ENCODE measurements at places on chromosomes 16 and 17.
A peak's percentile ranks its signal among the peaks of the same experiment; 100 is the strongest.

GRCh38 chr16:67170168-67170948 lies at the start of gene NOL3:
NOL3 (plus strand) TSS chr16:67170538.
- DNase-seq, result no peak

GRCh38 chr17:2710071-2710802 lies 1.3 kb downstream of the CLUH start:
- no peak for DNase-seq

GRCh38 chr16:16076423-16076813 lies 127.0 kb downstream of the ABCC1 start:
- DNase-seq, result no peak

- no peak for DNase-seq
Observed at GRCh38 chr17:561116-561515, 153.5 kb downstream of the VPS53 start.

GRCh38 chr17:49963626-49964302 lies 5.2 kb upstream of the DLX4 start:
- no peak for DNase-seq

DNA sequence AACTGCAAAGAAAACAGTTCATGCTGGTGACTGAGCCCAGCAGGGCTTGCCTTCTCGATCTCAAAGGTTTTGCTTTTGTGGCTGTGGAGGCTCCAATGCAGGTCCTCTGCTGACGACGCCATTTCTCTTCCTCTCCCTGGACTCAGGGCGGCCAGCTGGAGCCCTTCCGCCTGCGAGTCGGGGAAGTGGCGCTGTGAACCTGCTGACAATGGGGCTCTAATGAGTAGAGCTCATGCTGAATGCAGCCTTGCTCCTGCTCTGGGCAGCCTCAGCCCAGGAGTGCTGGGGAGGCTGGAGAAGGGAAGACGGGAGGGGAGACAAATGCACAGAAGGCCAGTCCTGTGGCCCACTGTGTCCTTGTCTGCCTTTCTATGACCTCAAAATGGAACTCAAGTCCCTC lies 43.8 kb downstream of the VAC14 start:
- DNase-seq, result no peak

- no peak for DNase-seq
Observed at GRCh38 chr16:65945493-65945892, 421.0 kb upstream of the CDH5 start.

DNA sequence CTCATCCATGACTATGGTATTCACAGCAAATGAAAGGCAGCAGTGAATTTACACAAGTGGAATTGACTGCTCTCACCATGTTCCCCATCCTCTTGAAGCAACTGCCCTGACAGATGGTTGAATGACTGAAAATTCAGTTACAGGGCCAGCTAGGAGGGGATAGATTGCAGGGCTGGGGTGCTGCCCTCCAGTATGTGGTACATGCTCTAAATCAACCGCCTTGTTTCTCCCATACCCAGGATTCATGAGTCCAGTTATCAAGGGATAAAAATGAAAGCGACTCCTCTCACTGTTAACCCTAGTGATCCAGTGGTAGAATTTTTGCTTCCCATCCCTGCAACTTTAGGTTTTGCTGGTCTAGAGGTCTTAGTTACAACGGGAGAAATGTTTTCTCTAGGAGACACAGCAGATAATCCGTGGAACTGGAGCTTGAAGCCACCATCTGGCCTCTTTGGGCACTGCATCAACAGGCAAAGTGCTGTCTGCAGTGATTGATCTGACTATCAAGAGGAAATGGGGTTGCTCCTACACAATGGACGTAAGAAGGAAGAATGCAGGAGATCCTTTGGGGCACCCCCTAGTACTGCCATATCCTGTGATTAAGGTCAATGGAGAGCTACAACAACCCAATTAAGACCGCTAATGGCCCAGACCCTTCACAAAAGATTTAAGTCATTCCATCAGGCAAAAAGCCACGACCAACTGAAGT lies 32.0 kb downstream of the SCPEP1 start:
- DNase-seq, result peak; percentile 37

DNA sequence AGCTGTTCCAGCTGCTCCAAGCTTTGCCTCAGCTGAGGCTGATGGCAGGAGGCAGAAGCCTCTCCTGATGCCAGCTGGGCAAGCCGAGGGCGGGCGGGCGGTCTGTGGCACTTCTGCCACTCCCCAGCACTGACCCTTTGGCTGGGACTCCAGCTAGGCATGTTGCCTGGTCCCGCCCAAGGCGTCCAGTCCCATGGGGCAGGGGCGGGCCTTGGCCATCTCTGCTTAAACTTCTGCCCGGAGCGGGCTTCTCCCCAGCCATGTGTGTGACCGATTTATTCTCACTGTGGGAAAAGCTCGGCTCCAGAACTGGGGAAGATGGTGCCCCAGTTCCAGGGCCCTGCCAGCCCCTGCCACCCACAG lies 349.1 kb downstream of the SEC14L1 start:
- DNase-seq, result peak; percentile 62

Measured in dorsolateral prefrontal cortex (tissue), 122 donors.